Stimulated activated CD8-positive, alpha-beta memory T cell treated with anti-CD3 and anti-CD28 coated beads, Interleukin-4, amount 100 ng/mL, for 4 hours (primary cell): ENCODE measurements at places on chromosomes 3 and 15.

- DNase-seq = no peak
Measured at GRCh38 chr15:76174654-76175053, 114.9 kb downstream of the TMEM266 start.

- no peak for DNase-seq
Measured at GRCh38 chr3:78123058-78123457, 1083.2 kb downstream of the ROBO2 start.

DNA sequence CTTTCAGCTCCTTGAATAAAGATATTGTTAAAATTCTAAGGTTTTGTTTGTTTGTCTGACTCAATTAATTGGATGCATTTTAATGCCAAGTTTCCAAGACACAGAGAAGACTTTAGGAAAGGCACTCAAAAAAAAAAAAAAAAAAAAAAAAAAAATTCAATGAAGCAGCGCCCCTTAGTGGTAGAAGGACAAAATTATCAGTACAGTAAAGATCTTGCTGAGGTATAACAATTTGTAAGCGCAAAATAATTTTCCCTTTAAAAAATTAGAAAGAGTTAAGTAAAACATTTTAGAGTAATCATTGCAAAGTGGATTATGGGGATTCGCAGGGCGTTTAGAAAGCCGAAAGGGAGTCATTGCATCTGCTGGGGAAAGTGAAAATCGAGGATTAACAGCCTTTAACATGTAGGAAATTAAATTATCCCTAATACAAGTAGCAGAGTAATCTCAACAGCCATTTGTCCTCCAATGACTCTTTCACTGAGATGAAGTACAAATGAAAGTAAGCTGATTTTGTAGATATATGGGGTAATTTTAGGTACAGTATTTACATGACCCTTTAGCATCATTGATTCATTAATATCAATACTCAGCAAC is 5.8 kb upstream of the DIS3L start:
- no peak for DNase-seq

DNA sequence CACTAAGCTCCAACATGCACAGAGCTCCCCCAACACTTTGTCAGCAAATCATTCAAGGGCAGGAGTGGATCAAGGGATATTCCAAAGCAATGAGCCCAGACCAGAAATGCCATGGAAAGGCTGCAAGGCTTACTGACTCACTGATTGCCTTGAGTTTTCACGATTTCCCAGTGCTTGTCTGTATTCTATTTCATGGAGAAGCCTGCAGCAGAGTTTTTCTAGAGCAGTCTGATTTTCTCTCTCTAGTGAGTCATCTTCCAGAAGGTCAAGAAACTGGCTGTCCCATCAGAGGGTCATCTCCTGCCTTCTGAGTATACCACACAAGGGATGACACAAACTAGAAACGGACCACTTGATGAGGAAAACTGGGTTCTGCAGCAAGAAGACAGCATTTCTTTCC is 16.5 kb downstream of the LMCD1 start:
- DNase-seq = no peak

DNA sequence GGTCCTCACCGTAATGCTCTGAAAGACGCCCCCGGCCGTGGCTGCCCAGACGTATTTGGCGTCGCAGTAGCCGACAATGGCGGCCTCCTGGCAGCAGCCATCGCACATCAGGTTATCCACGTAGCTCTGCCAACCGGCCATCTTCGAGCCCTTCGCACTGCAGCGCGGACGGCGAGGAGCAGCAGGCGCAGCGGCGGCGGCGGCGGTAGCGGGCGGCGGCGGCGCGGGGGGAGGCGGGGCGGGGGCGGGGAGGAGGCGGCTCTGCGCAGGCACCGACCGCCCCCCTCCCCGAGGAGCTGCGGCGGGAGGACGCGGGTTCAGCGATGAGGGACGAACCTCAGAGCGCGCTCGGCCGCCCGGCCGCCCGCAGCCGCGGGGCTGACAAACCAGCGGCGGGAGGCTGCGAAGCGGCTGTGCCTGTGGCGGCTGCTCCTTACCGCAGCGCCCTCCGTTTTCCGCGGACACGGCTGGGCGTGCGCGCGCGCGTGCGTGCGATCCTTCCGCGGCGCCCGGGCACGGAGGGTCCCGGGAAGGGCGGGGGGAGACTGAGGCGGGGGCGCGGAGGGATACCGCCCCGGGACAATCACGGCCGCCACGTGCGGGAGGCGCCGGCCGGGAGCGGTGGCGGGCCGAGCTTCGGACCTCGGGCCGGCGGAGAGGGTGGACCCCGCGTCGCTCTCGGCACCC is at the start of gene PFN2:
TSS of gene PFN2 (minus strand) at position 180 of the 687 bp plus-strand sequence. CDS start at position 141, 39 bp downstream.
- DNase-seq = peak; percentile 9

- no peak for DNase-seq
Measured at GRCh38 chr15:33125894-33126537, 68.5 kb downstream of the FMN1 start.

- no peak for DNase-seq
Measured at GRCh38 chr3:168546707-168547106, 451.0 kb upstream of the GOLIM4 start.

GRCh38 chr3:16704941-16705340 is 99.7 kb upstream of the DAZL start:
- DNase-seq = no peak

DNA sequence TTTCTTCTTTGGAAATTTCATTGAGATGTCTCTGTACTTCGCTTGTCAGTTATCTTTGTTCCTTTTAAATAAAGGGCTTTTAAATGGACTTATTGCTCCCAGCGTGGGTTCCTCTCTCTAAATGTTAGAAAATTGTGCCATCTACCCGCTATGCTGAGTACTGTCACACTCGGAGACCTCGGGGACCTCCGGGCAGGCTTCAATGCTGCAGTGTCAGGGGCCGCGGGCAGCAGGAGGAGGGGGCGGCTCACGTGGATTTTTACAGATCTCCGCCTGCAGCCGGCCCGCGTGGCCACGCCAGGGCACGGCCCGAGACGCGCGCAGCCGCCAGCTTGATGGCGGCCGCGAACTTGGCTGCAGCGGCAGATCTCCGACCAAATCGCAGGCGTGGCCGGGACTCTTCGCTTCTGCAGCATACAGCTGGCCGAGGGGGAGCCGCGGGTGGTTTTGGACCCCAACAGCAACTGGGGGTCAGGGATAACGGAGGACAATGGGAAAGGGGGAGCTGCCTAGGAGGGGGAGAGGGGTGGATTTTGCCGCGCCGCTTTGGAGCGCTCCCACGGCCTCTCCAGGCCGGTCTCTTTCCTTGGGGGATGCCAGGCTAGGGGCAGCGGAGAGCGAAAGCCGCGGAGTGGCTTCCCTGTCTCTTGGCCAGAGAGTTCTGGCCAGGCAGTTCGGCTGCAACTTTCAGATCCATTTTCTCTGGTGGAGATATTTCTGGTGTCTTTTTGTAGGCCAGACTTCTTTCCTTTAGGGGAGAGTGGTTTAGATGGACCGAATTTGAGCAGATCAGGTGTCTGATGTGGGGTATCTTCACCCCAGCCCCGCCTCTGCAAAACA is 15.3 kb downstream of the NR2F2 start:
- no peak for DNase-seq

DNA sequence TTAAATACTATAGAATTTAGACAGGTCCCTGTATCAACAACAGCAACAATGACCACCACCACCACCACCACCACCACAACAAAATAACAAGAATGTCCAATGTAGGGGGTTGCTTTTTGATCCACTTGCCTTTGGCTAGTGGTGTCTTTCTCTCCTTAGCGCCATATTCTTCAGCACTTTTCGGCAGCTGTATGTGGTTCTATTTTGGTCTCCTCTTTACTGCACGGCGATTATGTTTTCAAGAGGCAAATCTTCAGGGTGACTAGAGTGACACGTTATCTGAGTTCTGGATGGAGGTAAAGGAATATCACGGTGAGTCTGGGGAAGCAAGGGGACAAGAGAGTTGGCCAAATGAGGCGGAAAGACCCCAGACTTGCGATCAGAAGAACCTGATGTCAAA is 56.1 kb downstream of the ST6GAL1 start:
- no peak for DNase-seq

GRCh38 chr15:69931156-69931555 is 166.6 kb downstream of the TLE3 start:
- no peak for DNase-seq

- no peak for DNase-seq
Measured at GRCh38 chr15:85318732-85319076, 61.7 kb upstream of the AKAP13 start.

GRCh38 chr3:134308350-134308891 is 57.8 kb upstream of the RYK start:
- DNase-seq = peak; percentile 58

DNA sequence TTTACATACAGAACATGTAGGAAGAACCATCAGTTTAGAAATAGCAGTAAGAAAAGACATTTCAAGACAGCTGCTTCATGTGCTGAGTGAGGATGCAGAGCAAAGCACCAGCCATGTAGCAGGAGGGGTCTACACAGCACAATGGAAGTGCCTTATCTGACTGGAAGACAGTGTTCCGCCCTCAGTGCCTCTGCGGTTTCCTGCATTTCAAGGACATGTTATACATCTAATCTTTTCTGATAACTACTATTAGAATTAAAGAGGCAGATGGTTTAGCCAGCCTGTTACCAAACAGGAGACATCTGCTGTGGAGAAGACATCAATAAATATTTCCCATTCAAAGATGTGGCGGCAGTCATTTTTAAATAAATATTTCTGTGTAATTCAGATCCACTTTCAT is 10.6 kb downstream of the LSG1 start:
- DNase-seq = no peak

GRCh38 chr3:85539232-85539631 is 580.4 kb downstream of the CADM2 start:
- DNase-seq = no peak

- no peak for DNase-seq
Measured at GRCh38 chr15:77355321-77355720, 64.6 kb downstream of the PEAK1 start.

GRCh38 chr3:132522353-132522752 is 74.7 kb upstream of the ACKR4 start:
- DNase-seq = no peak
